Natural killer cell (primary cell): ENCODE measurements at places on chromosomes 5 and 9. TPM values are rescaled to one million over a fixed set of nuclear protein-coding genes. Genes with fewer than 3 reads are reported as not detected.

The GNE gene
- 11.3 TPM for total RNA-seq

The NEUROG1 gene
- not detected for total RNA-seq

The DRD1 gene
- not detected for total RNA-seq

The ROR2 gene
- 1.7 TPM for total RNA-seq

The CREBRF gene
- 118 TPM for total RNA-seq

The CDO1 gene
- total RNA-seq = not detected

The ZDHHC11B gene
- 7.3 TPM for total RNA-seq

The ANKRD20A1 gene
- total RNA-seq = 1.6 TPM

The MED7 gene
- 13.3 TPM for total RNA-seq

The PCDH12 gene
- not detected for total RNA-seq

The PCDHGC3 gene
- 0.68 TPM for total RNA-seq

The FYB1 gene
- total RNA-seq = 295 TPM

The ANKRD31 gene
- 0.15 TPM for total RNA-seq

The ADRA1B gene
- not detected for total RNA-seq

The HSPB3 gene
- total RNA-seq = not detected

The ANKRD18B gene
- 0.13 TPM for total RNA-seq
